ENCODE measurements at places on chromosomes 6 and 20.

DNA sequence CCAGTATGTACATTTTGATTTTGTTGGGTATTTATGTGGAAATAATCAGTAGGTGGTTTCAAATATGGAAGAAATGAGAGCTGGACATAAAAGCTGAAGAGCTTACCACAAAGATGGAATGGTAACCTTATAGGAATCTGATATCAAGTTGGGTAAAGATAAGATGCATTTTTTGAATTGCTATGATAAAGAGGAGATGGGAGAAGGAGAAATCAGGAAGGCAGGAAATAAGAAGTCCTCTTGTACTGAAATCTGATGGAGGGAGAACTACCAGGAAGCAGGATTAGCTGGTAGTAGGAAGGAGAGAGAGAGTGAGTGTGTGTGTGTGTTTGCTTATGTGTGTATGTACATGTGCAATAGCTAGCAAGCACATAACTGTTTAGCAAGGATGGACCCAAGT, 468.4 kb downstream of the PHF3 start:
- DNase-seq, result no peak

GRCh38 chr6:2542858-2543218, 207.9 kb downstream of the MYLK4 start:
- no peak for DNase-seq

DNA sequence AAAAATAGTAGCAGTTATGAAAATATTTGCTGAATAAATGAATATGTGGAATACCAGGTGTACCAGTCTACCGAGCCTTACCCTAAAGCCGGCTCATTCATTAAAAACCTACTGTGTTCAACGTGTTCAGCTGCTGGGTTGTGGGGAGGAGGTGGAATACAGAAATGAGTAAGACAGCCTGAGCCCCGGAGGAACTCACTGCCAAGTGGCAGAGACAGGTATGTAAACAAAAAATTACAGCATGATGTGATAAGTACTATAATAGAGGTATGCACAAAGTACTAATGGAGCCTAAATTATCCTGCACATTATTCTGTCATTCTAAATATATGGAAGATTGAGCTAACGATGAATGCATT, 6.8 kb upstream of the ADTRP start:
- no peak for DNase-seq

GRCh38 chr6:110746680-110747079, 68.6 kb downstream of the CDK19 start:
- DNase-seq, result no peak

GRCh38 chr20:35002426-35003210, 47.0 kb downstream of the MYH7B start:
- no peak for DNase-seq

DNA sequence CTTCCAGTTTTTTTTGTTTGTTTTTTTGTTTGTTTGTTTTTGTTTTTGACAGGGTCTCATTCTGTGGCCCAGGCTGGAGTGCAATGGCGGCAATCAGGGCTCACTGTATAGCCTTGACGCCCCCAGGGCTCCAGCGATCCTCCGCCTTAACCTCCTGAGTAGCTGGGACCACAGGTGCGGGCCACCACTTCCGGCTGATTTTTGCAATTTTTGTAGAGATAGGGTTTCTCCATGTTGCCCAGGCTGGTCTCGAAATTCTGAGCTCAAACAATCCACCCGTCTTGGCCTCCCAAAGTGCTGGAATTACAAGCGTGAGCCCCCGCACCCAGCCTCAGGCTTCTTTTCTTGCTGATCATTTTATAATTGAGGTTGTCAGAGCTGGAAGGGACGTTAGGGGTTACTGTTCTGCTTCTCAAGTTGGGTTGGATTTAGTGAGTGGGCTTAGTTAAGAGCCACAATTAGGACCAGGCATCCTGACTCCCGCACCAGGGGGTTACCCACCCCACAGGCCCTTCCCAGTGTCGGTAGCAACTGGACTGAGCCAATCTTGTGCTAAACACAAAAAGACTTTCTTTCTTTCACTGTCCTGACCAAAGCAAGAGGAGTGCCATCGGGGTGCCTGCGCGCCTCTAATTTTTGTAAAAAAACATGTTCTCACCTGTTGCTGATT, 13.1 kb upstream of the ZSCAN9 start:
- no peak for DNase-seq

- no peak for DNase-seq
These were observed 106.0 kb upstream of the MTHFD1L start for GRCh38 chr6:150759483-150759882.

DNA sequence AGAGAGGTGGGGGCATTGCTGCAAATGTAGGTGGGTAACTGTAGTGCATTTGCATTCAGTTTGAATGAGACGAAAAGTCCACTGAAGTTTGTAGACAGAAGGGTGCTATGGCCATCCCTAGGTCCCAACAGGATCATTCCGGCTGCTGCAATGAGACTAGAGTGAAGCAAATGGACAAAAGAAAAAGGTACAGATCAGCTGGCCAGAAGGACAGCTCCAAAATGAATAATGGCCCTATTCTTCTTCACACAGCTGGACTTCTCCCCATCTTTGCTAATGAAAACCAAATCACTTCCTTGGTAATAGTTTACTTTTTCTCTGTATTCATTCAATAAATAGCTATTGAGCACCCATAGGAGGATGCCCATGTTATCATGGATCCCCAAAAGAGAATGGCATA, 56.4 kb upstream of the TPD52L1 start:
- DNase-seq, result no peak

- no peak for DNase-seq
These were observed 568.7 kb upstream of the NOX3 start for GRCh38 chr6:156024339-156024738.

DNA sequence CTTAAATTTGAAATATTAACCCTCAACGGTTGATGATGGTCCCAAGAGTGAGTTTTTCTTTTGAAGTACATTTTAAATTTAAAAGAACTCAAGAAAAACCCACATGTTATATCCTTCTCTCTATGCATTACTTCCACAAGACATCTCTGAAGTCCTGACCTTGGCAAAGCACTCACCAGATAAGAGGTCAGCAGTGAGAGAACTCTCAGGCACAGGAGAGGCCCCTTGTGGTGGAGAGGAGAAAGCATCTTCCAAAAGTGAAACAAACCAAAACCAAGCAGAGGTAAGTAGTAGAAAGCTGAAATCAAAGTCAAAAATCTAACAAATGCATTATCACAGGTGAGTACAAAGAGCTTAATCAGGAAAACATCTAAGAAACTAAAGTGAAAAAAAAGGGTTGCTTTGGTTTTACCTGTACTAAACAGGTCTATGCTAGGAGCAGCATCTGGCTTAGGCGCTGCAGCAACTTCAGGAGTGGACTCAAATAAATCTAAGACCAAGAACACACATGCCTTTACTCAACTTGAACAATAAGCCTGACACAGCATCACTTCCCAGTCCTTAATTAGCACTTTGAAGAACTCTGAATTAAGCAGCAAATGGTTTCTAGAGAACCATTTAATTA, 80.5 kb downstream of the PRSS35 start:
- DNase-seq, result peak; percentile 34

DNA sequence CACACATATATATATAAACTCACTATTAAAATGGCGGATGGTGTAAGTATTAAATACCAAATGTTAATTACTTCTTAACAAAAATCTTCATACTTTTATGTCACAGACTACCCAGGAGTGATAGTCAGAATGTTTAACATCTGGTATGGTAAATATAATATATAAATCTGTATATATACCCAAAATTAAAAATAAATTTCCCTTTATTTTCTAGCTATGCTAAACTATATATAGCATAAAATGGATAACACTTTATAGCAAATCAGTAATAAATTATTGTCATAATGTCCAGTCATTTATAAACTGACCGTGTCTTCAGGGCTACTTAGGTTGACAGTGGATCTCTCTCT, 37.1 kb downstream of the GSTA2 start:
- no peak for DNase-seq

GRCh38 chr6:111447051-111447450, 36.0 kb downstream of the REV3L start:
- no peak for DNase-seq

- no peak for DNase-seq
These were observed 7.0 kb upstream of the ZNFX1 start for GRCh38 chr20:49284818-49285217.

GRCh38 chr6:43339168-43339567, 30.3 kb downstream of the ZNF318 start:
- no peak for DNase-seq

GRCh38 chr20:63625771-63626423, 1.0 kb downstream of the GMEB2 start:
- no peak for DNase-seq

DNA sequence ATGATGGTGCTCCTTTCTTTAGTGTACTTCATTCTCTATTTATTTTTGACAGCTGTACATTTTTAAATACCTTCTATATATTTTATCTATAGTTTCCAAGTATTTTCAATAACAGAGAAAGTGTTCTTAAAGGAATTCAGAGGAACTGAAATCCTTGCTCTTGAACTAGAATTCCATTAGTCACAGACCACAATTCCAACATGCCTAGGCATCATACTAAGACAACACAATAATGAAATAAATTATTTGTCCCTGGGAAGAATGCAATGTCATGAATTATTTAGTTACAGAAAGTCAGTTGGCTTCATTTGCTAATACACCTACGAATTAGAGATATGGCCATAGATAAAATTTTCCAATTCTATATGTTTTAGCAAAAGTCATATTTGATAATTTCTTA, 671.2 kb downstream of the EPHA7 start:
- no peak for DNase-seq

DNA sequence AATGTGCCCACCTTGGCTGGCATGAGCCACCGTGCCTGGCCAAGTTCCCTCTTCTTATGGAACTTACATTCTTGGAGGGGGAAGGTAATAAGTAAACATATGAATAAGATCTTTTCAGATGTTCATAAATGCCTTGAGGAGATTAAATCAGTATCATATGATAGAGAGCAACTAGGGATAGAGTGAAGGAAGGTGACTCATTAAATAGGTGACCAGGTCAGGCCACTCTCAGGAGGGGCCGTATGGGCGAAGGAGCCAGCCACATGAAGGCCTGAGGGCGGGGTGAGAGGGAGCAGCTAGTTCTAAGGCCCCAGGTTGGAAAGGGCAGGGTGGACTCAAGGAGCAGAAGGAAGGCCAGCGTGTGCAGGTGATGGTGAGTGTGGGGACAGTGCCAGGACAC, 91.1 kb downstream of the UST start:
- no peak for DNase-seq

DNA sequence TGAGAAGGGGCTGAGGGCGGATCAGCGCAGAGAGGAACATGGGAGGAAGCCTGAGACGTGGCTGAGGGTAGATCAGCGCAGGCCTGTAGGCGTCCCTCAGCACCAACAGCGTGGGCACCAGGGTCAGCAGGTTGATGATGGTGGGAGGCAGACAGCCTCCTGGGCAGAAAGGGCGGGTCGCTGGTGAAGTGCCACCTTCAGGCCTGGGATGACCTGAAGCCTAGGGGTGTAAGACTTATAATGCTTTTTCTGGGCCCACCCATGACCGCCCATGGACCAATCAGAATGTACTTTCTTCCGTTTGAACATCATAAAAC, 462.1 kb downstream of the TBC1D32 start:
- DNase-seq, result no peak

DNA sequence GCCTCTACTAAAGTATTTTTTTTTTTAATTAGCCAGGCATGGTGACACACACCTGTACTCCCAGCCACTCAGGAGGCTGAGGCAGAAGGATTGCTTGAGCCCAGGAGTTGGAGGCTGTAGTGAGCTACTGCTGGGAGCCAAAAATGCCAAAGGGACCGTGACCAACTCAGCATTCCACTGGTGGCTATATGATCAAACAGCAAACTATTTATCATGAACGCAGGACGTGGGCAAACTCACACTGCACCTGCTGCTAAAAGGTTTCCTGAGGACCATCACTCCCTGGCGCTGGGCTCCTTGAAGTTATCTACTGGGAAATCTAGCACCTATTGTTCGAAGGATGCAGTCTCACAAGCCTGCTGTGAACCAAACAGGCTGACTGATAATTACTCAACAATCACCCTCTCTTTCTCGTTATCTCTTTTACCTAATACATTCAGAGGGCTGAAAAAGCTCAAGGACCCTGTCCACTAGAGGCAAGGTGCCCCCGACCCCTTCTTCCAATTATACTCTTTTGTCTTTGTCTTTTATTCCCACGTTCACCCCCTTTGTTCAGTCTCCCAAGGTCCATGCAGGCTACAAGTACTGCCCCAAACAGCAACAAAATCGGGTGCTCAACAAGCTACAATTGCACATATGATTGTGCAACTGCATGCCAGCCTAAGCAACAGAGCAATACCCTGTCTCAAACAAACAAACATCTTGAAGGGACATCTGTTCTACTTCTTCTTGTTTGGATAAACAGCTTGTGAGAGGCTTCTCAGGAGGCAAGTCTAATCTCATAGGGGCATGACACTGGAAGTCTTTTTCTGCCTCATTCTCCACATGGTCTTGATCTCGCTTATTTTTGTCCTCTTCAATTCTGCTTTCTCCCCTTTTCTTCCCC, 47.7 kb upstream of the PLN start:
- no peak for DNase-seq

GRCh38 chr6:3269281-3269975, 10.7 kb downstream of the PSMG4 start:
- no peak for DNase-seq

GRCh38 chr6:83511901-83512681, at the start of gene PRSS35:
Gene PRSS35, plus strand, starts transcription at chr6:83512534. Its CDS starts 10,908 bp downstream, at chr6:83523442.
- peak; percentile 43 for DNase-seq

DNA sequence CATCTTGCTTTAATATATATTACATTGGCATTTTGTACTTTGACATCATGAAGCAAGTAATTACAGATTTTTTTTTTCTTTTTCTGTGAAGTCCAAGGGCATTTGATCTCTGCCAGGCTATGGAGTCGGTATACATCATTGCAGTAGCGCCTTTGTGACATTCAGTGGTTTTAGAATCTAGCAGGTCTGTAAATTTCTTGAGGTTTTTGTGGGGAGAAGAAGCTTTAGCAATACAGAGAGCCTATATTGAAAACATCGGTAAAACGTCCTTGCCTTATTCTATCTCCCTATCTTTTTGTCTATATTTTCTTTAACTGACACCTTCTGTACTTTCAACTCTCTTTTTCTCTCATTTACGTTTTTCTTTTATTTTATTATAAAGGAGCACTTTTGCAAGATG, 47.2 kb downstream of the DUSP22 start:
- no peak for DNase-seq

DNA sequence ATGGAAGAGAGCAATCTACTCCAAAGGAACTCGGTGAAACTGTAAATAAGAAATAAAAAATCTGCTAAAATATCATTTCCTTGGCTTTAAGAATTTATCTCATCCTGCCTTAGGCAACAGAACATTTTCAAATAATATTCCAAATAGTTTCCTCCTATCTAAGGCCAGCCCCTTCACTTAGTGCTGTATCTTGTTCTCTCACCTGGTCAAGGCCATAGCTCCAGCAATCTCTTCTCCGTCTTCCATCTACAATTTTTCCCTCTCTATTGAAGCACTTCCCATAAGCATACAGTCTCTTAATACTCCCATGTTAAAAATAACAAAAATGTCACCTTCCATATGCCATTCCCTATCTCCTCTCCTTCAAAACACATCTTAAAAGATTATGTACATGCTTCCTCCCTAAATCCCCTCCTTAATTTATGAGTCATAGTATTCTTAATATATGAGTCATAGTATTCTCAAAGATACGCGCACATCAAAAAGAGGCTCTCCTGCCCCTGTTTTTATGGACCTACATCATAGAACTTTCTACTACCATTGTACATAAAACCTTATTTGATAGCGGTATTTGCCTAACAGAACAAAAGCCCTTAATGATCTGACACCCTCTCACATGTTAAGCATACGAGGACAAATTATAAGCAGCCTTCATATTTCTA, 146.9 kb downstream of the PDE10A start:
- DNase-seq, result no peak

GRCh38 chr20:51926670-51927305, 124.5 kb upstream of the SALL4 start:
- DNase-seq, result no peak

Measured in NCI-H526 (cell line).